ENCODE measurements at places on chromosomes 4 and X. TPM values are rescaled to one million over a fixed set of nuclear protein-coding genes. Genes with fewer than 3 reads are reported as not detected.

GRCh38 chr4:82957045-82957444 lies 53.6 kb downstream of the LIN54 start:
- no peak for DNase-seq

DNA sequence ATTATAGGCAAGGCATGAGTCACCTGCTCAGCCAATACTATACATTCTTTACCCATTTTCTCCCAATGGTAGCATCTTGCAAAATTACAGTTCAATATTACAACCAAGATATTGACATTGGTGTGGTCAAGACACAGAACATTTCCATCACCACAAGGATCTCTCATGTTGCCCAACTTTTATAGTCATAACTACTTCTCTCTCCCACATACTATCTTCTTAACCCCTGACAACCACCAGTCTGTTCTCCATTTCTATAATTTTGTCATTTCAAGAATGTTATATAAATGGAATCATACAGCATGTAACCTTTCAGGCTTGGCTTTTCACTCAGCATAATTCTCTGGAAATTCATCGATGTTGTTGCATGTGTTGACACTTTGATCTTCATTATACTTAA lies 144.9 kb downstream of the ENOX2 start:
- no peak for DNase-seq

- peak; percentile 99 for DNase-seq
These were observed at the start of the genes LARP7 and ZGRF1 for GRCh38 chr4:112636688-112637551. TSS of gene LARP7 (plus strand) at chr4:112637143. CDS start at chr4:112644670, 7,527 bp downstream. TSS of gene ZGRF1 (minus strand) at chr4:112636909. CDS start at chr4:112633176, 3,733 bp downstream.

Gene PNMA6F
- not detected for total RNA-seq

Gene PGRMC1
- total RNA-seq, result 17.2 TPM

All from CD4-positive, alpha-beta memory T cell (primary cell).